Gastroesophageal sphincter (tissue), 4 donors: ENCODE measurements at places on chromosomes 16 and 17. TPM values are rescaled to one million over a fixed set of nuclear protein-coding genes. Genes with fewer than 3 reads are reported as not detected.

DNA sequence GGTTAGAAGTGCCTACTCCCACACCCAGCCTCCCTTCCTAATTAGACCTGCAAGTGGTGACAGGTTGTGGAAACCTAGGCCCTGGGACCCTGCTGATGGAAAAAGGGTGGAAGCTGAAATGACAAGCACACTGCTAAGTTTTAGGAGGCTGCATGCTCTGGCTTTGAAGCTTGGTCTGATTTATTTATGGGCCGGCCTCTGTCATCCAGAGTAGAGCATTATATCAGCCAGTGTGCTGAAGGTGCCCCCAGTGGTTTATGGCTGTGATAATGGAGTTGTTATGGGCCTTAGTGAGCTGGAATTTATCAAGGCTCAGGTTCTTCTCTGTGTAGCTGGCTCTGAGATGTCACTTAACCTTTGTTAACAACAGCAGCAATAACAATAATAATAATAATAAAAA lies 142.6 kb downstream of the UTP18 start:
- ATAC-seq = no peak

DNA sequence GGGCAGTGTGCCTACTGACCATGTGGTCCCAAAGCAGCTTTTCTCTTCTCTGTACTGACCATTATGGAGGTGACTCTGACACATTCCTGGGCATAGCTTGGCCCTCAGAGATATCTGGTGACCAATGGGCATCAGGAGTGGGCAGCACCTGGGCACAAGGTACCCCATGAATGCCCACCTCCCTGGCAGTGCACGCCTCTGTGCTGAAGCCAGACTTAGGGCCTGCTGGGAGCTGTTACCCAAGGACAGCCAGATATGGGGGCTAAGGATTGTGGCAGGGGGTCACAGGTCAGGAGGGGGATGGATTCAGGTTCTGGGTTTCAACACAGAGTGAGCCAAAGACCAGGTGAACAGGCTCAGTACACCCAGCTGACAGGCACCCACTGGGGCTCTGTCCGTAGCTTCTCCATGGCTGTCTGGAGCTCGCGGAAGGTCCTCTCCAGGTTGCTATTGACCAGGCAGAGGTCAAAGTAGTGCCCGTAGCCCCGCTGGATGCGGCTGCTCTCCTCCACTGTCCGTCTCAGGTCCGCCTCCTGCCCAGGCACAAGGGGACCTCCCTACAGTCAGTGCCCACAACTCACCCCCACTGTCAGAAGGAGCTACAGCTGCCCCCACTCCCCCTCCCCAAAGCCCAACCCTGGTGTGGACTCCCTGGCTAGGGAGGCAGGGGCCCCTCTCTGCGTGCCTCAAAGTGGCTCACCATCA lies 29.7 kb downstream of the MPP2 start:
- ATAC-seq = no peak

DNA sequence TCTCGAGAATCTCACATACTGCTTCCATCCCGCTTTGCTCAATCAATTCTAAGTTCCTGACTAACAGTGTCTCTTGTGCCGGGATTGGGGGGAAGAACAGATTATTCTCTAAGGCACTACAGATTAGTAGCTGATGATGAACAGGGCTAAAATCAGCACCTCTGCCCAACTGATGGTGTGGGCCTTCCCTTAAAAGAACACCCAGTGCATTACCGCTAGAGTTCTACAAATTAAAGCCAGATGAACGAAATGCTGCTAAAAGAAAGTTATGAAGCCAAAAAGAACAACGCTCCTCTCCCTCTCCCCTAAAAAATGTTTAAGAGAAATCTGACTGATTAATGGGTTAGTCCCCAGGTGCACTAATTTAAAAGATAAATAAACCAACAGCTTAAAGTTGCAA lies 4.4 kb downstream of the CDC27 start:
- ATAC-seq = no peak

The PPP1R1B gene
- total RNA-seq = 2.7 TPM

GRCh38 chr16:23920446-23920845 lies 84.7 kb downstream of the PRKCB start:
- ATAC-seq = no peak

GRCh38 chr17:37344519-37344918 lies 31.3 kb upstream of the C17orf78 start:
- no peak for ATAC-seq

DNA sequence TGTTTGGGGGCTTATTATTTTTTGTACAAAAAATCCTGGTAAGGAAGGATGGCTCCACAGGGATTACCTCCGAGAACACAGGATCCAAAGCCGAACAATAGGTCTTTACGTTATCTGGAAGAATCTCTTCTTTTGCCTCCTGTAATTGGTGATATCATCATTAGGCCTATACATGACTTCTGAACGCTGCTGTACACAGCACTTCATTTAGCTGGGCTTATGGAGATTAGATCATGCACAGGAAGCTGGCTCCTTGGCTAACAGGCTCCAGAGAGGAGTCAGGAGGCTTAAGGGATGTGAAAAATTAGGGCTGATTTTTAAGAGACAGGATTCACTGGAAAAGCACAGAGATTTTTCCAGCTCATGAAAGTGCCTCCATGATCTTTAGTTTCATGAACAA lies 54.7 kb downstream of the TANGO6 start:
- ATAC-seq = no peak

The CASKIN1 gene
- not detected for total RNA-seq

The TRAF7 gene
- 70.1 TPM for total RNA-seq

- no peak for ATAC-seq
These were observed 5.5 kb upstream of the TAOK2 start for GRCh38 chr16:29968205-29968604.

GRCh38 chr17:67994817-67995569 lies 1.3 kb downstream of the C17orf58 start:
- ATAC-seq = no peak

- ATAC-seq = no peak
These were observed 7.2 kb upstream of the MFSD6L start for GRCh38 chr17:8806253-8806925.

DNA sequence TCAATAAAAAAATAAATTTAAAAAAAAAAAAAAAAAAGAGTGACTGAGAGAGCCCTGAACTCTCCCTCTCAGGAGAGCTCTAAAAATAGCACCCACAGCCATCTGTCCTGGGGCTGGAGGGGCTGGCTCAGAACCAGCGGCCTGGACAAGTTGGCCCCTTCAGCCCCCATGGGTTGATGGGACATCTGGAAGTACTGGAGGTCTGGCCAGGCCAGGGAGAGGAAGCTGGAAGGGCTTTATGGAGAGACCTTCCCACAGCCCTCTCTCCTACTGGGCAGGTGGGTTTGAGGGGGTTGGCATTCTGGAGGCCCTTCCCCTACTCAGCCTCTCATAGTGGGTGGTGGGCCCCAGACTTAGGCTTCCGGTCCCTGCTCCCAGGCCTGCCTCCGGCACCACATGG lies 93.7 kb upstream of the TMEM97 start:
- no peak for ATAC-seq

The UBALD1 gene
- total RNA-seq = 5.9 TPM

- ATAC-seq = no peak
These were observed 13.9 kb upstream of the HELZ start for GRCh38 chr17:67258821-67259468.

- ATAC-seq = no peak
These were observed 421.8 kb downstream of the UTP18 start for GRCh38 chr17:51682115-51682514.

DNA sequence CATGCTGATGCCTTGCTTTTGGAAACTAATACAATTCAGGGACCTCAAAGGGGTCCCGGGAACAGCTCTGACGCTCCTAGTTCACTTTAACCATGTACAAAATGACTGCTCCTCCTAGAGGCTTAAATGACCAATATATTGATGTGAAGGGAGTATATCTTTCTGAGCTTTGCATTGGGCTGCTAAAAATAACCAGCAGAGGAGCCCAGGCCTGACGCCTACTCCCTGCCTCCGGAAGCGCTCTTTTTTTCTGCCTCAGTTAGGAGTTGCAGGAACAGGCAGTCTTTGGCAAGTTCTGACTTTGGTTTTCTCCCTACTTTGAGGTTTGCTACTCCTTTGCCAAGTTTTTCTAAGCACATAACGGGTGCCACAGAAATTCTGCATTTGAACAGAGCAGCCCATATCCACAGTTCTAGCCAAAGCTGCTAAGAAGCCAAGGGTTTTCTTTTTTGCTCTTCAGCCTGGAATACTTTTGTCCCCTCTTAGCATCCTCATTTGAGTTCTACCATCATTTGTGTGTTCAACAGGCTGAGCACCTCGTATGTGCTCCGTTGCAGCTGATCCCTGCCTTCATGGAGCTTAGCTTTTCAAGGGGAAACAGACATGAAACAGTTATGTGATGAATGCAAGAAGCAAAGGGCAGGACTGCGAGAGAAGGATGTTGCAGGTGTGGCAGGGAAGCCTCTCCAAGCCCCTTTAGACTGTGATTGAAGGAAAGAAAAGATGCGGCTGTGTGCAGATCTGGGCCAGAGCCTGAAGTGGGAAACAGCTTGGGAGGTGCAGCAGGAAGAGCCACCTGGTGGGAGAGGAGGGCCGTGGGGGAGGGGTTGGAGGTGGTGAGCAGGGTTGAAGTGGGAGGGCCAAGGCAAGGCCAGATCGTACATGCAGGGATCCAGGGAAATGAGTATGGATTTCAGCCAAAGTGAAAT lies 2.8 kb upstream of the NAGPA start:
- no peak for ATAC-seq
